ENCODE measurements at places on chromosomes 13 and 19.

DNA sequence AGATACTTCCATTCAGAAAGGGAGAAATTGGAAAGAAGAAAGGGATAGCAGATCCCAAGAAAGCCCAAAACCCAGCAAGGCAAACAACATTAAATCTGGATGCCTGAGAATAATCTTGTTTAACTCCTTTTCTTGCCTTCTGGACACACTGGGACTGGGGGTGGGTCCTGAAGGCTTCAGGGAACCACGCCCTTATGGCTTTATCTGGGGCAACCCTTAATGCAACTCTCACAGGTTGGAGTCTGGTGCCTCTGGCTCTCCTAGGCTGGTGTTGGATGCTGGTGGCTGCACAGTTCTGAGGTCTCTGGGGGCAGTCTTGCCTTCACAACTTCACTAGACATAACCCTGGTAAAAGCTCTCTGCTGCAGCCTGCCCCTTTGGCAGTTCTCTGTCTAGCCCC, 27.9 kb downstream of the PAN3 start:
- no peak for DNase-seq

DNA sequence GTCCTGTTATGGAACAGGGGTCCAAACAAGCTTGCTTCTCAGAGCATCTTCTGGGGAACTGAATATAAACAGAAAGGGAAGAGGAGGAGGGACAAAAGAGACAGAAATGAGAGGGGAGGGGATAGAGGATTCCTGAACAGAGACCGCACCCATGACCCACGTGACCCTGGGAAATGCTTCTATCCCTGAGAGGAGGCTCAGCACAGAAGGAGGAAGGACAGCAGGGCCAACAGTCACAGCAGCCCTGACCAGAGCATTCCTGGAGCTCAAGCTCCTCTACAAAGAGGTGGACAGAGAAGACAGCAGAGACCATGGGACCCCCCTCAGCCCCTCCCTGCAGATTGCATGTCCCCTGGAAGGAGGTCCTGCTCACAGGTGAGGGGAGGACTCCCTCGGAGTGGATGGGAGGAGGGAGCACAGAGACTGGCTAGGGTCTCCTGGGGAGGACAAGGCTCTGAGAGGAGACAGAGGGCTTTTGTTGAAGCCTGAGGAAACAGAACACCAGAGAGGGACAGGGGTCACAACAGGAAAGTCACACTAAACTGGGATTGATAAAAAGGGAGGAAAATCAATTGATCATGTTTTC, at the start of gene CEACAM6:
Gene CEACAM6 (plus strand): TSS at position 203 of the 586 bp plus-strand sequence. CDS start 109 bp downstream, at position 312.
- no peak for DNase-seq

DNA sequence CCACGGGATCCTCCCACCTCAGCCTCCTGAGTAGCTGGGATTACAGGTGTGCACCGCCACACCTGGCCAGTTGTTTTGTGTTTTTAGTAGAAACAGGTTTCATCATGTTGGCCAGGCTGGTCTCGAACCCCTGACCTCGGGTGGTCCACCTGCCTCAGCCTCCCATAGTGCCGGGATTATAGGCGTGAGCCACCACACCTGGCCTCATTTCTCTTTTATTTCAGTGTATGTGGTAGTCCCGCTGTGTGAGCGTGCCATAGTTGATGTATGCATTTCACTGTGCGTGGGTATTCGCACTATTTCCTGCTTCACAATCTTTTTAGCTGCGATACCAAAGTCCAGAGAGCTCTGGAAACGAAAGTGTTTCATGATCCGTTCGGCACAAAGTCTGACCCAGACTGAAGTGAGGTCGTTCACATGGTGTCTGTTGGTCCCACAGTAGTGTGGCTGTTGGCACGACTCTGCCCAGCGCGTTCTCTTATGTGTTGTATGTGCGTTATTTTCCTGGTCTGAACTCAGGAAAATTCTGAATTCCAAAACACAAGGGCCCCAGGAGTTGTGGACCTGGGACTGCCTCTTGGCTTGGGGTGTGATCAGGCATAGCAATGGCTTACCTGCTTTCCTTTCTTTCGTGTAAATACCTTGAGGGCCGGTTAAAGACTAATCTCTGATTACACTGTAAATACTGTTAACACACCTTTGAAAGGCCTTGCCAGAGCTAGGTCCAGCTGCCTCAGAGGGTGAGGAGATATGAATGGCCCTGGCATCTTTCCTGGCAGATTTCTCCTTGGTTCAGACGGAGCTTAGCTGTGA, 8.6 kb downstream of the EPN1 start:
- no peak for DNase-seq

DNA sequence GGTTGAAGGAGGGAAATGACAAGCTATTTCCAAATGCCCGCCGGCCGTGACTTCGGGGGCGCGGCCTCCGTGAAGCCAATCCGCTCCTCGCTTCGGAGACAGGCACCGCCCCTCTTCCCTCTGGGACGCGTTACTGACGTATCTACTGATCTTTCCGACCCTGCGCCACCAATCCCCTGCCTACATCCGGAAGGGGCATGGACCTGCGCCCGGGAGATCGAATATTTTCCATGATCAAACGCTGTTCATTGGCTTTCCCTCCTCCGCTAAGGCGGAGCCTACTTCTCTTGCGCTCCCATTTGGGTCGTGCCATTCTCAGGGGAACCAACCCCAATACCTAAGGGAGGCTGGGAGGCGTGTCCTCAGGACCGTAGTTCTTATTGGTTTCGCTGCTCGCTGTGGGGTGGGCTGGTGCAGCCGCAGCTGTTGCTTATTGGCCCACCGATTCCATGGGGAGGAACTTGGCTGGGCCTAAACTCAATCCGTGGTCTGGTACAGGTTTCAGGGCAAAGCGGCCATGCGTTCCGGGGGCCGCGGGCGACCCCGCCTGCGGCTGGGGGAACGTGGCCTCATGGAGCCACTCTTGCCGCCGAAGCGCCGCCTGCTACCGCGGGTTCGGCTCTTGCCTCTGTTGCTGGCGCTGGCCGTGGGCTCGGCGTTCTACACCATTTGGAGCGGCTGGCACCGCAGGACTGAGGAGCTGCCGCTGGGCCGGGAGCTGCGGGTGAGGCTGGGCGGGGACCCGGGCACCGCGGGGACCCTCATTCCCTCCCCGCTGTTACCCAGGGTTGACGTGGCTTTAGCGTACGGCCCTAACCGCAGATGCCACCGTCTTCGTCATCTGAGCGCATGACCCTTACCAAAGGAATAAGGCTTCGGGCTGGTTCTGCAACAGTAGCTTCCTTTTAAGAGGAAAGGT, at the start of gene QPCTL:
Gene QPCTL (plus strand): TSS at position 480 of the 919 bp plus-strand sequence. CDS start 38 bp downstream, at position 518.
- peak; percentile 91 for DNase-seq

GRCh38 chr19:48646722-48647216, 782 bp upstream of the CA11 start:
- no peak for DNase-seq

All from activated T-helper 1 cell treated with anti-CD3 and anti-CD28 coated beads, Interleukin-2, amount 50 U/mL, for 16 hours (primary cell).